ENCODE measurements at places on chromosomes 3 and 15.

- no peak for DNase-seq
Observed at GRCh38 chr3:157059181-157059580, 100.8 kb downstream of the CCNL1 start.

GRCh38 chr3:63673111-63673510, 20.6 kb downstream of the SNTN start:
- DNase-seq: no peak

GRCh38 chr15:75195122-75195765, 6.4 kb upstream of the C15orf39 start:
- peak; percentile 40 for DNase-seq

DNA sequence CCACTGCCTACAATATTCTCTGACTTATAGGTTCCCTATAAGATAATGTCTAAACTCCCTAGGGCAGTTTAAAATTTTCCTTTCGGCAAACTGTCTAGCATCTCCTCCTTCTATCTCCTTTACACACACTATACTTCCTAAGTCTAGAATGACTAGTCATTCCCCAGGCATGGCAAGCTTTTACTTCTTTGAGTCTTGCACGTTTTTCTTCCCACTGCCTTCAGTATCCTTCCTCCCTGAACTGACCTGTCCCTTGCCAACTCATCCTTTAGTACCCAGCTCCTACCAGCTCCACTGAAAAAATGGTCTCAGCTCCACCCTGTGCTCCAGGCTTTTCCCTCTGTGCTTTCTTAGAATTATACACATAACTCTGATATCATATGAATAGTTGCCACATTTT, 93.8 kb upstream of the KBTBD8 start:
- no peak for DNase-seq

GRCh38 chr3:128569756-128570155, 76.8 kb upstream of the GATA2 start:
- DNase-seq: no peak

DNA sequence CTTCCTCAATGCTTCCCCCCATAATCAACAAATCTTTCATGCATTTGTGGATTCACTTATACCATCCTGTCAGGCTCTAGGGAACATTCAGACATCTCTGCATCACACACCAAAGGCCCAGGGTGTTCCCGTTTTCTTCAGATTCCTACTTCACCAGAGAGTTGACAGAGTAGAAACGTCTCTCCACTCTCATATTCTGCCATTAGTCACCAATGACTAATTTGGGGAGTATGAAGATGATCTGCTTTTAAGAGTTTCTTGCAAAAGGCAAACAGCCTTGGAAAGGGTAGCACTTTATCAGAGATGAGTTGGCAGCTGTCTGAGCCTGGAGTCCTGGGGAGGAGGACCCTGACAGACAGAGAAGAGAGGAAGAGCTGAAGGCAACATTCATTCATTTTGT, 55.8 kb upstream of the DGKG start:
- DNase-seq: no peak

- no peak for DNase-seq
Observed at GRCh38 chr15:32735989-32736700, 18.3 kb downstream of the GREM1 start.

Data from inflammatory macrophage (primary cell).